ENCODE measurements at places on chromosomes 16 and 17.

GRCh38 chr16:3138823-3139426 is 4.1 kb downstream of the ZNF213 start:
- no peak for DNase-seq

DNA sequence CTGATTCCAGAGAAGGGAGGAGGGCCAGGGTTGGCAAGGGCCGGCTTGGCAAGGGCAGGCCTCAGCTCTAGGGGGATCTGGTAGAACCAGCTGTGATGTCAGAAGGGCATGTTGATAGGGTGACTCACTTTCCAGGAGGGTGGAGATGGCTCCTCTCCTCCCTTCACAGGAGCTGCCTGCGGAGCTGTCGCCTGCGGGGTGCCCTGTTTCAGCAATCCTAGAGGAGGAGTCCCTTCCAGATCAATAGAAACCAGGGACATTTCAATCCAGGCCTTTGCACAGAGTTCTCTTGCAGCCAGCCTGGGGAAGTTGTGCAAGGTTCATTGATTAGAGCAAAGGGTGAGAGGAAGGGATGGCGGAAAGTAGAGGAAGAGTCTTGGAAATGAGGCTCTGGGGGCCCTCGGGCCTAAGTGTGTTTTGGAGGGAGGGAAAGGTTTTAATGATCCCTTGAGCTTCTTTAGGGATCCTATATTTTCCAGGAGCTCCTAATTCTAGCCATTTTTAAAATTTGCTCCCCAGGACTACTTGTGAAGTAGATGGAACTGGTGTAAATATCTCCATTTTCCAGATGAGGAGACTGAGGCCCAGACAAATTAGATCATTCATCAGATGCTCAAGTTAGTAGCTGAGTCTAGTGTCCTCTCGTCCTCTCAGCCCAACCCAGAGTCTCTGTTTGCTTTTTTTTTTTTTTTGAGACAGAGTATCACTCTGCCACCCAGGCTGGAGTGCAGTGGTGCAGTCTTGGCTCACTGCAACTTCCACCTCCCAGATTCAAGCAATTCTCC is 24.8 kb upstream of the CSNK2A2 start:
- no peak for DNase-seq

- DNase-seq, result no peak
Measured at GRCh38 chr16:63466-63865, 9.0 kb downstream of the RHBDF1 start.

GRCh38 chr17:42577140-42577531 is 393 bp downstream of the PSMC3IP start:
- DNase-seq, result no peak

DNA sequence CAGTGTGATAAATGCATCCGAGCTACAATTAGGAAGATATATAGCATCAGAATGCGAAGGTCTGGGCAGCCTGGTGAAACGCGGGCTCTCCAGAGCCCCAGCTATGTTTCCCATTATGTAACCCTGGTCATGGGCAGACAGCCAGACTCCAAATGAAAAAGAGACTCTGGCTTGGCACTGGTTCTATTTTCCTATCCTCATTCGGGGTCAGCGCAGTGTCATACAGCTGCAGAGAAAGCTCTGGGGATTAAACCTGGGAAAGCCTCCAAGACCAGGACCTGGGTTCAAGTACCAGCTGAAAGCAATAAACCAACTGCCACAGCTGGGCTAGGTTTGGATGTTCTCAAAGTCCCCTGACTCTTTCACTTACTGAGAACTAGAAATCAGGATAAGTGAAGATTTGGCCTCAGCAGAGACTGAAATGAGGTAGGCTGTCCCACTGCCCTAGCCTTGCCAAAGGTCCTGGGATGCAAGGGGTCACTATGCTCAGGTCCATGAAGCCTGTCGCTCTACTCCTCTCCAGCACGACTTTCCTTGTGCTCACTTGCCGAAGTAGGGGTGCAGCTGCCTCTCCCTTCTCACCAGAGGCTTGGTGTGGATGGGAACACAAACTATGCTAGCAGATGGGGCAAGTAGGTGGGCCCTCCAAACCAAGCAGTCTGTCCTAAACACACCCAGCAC is 123.8 kb downstream of the SMG6 start:
- DNase-seq, result no peak

DNA sequence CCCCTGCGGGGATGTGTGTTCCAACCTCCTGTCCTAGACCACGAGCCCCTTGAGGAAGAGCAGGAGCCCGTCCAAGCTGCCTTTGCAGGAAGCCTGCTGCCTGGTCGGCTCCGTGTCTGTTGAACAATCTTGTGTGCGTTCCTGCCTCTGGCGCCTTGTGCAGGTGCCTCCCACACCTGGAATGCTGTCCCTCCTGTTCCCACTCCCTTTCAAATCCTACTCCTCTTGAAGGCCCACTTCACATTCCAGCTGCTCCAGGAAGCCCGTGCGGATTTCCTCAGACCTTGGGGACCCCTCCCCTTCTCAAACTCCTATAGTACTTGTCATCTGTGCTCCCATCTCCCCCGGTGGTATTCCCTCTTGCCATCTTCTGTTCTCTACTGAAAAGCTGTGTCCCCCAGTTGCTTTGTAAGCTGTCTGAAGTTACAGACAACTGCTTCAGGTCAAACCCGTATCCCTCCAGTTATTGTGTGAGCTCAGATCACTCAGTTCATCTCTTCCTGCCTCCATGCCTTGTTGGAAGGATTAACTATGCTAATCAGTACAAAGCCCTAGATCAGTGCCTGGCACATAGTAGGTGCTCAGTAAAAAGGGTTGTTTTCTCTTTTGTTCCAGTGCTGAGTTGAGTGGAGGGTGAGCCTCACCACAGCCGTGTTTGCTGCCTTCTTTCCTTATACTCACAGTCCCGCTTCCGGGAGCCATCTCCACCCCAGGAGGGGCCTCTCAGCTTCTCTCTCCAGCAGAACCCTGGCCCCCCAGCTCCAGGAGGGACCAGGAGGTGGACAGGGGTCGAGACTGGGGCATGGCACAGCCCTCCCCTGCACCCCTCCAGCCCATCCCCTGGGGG is 241.8 kb upstream of the CIBAR2 start:
- no peak for DNase-seq

DNA sequence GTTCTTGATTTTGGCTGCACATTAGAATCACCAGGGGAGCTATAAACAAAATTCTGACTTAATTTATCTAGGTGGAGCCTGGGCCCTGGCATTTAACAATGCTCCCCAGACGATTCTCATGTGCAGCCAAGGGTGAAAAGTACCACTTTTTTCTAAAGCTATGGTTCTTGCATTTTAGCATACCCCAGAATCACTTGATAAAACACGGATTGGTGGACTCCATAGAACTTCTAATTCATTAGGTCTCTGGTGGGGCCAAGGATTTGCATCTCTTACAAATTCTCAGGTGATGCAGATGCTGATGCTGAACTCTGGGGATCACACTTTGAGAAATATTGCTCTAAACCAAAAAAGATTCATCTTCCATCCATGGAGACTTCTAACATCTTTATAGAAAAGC is 74.5 kb downstream of the RPGRIP1L start:
- no peak for DNase-seq

All from activated T-cell treated with anti-CD3 and anti-CD28 coated beads for 48 hours (primary cell).